ENCODE measurements at places on chromosomes 4 and X.

DNA sequence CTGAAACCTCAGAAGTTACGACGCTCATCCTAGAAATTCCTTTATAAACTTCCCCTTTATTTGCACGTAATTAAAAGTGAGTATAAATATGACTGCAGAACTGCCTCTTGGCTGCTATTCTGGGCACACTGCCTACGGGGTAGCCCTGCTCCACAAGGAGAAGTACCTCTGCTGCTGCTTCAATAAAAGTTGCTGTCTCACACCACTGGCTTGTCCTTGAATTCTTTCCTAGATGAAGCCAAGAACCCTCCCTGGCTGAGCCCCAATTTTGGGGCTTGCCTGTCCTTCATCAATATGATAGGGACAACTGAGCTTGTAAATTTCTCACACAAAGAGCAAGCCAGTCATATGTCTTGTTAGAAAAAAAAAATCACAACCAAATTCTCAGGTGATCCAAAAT, 115.8 kb downstream of the VEGFC start:
- no peak for DNase-seq

- DNase-seq: no peak
These were observed 501.3 kb upstream of the AADAT start for GRCh38 chr4:170591076-170591475.

- DNase-seq: no peak
These were observed 32.8 kb downstream of the CTBP1 start for GRCh38 chr4:1216076-1216614.

GRCh38 chr4:153438916-153439756, 27.0 kb upstream of the TMEM131L start:
- no peak for DNase-seq

DNA sequence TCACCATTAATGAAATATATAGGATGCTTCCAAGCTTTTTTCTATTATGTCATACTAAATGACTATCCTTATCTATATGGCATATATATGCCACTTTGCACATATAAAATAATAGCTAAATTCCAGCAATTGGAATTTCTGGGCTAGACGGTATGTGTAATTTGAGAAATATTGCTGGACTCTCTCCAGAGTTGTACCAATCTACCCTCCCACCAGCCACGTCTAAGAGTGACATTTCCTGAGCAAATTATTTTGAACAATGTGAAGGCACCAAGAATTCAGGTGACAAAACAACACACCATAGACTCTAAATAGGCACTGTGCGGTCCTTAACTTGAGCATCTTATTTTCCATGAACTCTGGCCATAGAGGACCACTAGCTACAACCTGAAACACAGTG, 62.3 kb downstream of the RFC1 start:
- peak; percentile 86 for DNase-seq

GRCh38 chr4:77800483-77801259, 18.5 kb downstream of the CNOT6L start:
- no peak for DNase-seq

GRCh38 chr4:184434021-184434420, 40.3 kb downstream of the IRF2 start:
- DNase-seq: no peak

GRCh38 chrX:3811331-3812311, 98.2 kb upstream of the PRKX start:
- DNase-seq: no peak

DNA sequence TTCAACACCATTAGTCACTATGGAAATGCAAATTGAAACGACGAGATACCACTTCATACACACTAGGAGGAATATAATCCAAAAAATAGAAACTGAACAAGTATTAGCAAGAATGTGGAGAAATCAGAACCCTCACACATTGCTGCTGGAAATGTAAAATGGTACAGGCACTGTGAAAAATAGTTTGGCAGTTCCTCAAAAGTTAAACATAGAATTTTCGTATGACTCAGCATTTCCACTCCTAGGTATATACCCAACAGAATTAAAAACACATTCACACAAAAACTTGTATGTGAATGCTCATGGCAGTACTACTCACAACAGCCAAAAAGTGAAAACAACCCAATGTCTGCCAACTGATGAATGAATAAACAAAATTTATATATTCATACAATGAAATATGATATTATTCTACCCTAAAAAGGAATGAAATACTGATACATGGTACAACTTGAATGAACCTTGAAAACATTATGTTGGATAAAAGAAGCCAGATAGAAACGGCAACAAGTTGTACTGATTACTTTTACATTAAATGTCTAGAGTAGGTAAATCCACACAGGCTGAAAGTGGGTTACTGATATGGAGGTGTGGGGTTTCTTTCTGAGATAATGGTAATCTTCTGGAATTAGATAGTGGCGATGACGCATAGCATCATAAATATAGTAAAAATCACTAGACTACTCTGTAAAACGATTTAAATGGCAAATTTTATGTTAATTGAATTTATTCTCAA, 22.3 kb downstream of the TEC start:
- no peak for DNase-seq

GRCh38 chrX:20414066-20414465, 147.4 kb upstream of the RPS6KA3 start:
- DNase-seq: no peak

DNA sequence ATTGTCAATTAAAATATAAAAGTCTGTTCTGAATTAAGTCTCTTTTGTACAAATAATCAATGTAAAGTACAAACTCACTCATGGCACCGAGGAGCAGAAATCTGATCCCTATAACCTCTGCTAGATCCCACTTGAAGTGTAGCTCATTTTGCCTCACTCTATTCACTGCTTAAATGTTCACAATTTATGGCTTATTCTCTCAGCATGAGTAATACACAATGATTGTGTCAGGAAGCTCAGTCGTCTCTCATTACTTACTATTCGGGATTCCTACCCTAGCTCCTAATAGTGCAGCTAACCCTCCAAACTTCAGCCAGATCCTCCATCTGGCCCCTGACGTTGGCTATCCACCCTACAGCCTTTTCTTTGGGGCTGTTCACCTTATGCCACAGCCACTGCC, 4.7 kb upstream of the AMMECR1 start:
- no peak for DNase-seq

DNA sequence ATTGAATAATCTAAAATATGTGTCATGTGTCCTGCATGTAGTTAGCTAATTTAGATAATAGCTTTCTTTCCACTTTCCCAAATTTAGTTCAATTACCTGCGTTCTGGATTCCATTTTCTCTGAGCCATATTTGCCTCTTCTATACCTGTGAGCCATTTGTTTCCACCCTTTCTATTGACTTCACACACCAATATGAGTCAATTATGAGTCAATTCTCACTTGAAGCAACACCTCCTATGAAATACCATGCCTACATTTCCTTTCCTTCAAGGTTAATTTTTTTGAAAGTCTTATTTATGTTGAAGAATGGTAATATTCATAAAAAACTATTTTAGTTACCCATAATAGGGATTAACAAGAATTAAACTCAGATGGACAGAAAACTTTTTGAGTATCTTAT, 25.8 kb downstream of the NPY2R start:
- no peak for DNase-seq

GRCh38 chrX:100647095-100647494, 3.1 kb downstream of the SRPX2 start:
- DNase-seq: no peak

DNA sequence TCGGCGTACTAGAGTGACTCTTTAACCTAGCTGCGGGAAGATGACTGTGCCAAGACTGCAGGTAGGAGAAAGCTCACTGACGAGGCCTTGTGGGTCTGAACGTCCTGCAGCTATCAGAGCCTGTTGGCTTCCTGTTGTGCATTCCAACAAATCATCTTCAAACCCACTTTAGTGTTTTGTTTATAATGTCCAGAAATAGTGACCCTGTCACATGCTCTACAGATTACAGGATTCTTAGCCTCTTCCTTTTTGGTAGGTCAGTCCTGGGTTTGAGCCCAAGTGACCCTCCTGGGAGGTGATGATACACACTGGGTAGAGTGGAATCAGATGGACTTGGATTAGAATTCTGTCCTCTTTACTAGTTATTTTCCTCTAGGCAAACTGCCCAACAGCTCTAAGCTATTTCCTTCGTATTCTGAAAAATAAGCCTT, 33.2 kb downstream of the HTT start:
- DNase-seq: no peak

DNA sequence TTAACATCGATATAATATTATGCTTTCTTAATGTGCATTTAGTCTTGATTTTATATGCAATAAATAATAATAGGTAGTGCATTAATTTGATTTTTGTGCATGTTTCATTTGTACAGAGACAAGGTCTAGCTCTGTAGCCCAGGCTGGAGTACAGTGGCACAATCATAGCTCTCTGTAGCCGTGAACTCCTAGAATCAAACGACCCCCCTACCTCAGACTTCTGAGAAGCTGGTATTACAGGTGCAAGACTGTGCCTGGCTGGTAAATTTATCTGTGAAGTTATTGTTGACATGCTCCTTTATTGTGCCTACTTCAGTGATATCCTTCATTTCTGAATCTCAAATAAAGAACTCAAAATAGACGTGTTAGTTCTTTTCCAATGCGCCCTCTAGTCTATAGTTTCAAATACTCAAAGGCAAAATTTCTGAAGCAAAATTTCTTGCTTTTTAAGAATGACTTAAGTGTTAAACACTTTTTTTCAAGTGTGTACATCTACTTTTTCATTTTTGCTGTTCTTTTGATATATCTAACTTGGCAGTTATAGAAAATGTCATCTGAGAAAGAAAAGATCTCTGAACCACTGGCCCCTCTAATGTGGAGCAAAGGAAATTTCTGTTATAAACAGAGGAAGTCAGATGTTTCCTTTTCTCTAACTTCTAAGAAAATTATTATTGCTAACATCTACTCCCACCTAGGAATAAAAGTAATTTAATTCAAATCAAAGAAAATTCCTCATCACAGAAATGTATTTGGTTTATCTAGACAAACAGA, 28.3 kb upstream of the GUCY1A1 start:
- DNase-seq: no peak

- DNase-seq: no peak
These were observed 51.9 kb downstream of the CCNI start for GRCh38 chr4:77023920-77024319.

DNA sequence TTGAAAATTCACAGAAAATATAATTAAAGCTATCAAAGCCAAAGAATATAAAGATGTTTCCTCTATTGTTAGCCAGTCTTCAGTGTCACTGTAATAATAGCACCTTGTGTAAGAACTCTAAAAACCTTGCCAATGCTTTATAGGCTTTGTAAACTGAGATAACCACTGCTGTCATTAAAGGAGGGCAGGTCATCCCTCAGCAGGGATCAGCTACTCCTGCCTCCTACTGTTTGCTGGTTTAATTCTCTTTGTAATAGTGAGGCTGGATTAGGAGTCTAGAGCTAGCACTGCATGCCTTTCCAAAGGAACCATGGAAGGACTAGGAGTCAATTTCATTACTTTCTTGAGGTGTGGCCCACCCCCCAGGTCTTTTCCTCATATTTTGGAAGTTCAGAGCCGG, 46.2 kb downstream of the FHIP1A start:
- DNase-seq: no peak

DNA sequence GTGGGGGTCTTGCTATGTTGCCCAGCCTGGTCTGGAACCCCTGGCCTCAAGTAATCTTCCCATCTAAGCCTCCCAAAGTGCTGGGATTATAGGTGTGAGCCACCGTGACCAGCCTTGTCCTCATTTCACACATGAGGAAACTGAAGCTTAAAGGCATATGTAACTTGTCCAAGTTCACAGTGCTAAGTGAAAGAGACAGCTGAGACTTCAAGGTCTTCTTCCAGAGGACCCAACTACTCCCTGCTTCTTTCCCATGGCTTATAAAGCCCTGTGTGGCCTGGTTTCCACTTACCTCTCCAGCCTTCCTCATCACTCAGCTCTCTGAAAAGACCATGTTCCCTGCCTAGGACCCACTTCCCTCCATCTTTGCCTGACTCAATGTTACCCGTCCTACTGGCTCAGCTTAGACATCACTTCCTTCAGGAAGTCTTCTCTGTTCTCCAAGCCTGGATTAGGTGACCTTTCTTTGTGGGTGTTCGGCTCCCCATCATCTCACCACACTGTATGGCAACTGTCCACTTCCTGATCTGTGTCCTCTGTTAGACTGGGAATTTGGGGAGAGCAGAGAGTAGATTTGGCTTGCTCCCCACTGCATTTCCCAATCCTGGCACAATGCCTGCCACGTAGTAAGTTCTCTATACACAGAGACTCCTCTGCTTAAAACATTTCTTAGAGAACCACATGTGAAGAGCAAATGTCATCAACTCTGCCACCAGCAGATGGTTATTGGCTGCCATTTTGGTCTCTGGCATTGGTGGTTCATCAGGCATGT, 30.4 kb upstream of the LAMP2 start:
- no peak for DNase-seq

DNA sequence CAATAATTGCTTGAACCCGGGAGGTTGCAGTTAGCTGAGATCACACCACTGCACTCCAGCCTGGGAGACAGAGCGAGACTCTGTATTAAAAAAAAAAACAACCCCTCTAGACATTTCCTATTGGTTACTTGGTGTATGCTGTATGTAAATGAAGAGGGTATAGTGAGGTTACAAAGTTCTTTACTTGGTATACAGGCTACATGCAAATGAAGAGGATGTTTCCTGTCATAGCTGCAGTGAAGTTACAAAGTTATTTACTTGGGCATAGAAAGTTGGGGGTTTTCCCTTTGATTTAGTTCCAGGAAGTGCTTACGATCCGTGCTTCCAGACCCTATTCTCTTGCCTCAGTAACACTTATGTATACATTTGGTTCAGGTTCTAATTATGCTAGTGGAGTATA, 38.4 kb upstream of the CLNK start:
- DNase-seq: no peak

DNA sequence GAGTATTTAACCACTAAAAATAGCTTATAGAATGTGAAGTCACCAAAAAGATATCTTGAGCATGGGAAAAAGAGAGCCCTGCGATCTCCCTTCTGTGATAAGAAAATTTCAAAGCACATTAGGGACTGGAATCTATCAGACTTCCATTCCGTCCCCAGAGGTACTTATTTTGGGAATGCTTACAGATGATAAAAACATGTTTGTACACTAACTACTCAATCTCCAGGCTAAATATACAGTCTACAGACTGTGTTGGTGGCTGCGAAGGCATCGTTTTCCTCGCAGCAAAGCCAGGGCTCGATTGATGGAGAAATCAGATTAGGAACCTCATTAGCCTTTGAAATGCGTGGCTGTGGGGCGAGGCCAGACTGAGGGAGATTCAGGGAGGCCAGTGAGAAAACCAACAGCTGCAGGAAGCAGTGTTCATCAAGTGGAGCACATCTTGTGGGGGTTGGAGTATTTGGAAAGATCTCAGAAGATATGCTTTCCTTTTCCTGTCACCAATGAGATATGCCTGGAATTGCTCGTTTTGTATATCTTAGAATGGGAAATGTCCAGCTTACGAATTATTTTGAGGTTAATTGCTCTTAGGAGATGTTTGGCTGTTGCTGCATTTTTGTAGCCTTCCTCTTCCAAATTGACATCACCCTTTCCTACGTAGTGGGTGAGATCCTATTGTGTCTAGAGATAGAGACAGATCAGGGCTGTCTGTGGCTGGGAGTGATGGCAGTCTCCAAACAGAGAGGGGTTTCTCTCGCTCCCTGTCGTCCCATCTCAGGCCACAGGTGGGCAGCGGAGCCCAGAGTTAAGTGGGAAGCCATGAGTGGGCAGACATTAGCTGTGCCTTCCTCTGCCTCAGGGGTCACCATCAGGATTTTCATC, 224.9 kb upstream of the FAT1 start:
- DNase-seq: peak; percentile 87

Data from trophoblast cell (in vitro differentiated cells and primary cell).